ENCODE measurements at places on chromosomes 3 and 15.

DNA sequence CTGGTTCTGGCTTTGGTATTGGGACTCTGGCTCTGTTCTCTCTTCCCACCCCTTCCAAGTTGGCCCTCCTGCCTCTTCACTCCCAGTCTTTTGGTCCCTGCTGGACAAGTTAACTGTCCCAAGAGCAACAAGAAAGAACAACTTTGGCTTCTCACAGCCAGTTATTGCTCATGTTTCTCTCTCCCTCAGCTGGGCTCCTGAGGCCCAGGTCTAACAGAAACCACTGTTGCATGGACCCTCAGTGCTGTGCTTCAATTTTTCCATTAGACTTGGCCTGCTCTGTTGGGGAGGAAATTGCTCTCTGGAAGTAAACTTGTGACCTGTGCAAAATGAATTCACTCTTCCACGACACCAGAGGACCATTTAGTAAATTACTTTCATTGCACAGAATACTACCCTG lies 64.5 kb downstream of the CHST2 start:
- no peak for DNase-seq

DNA sequence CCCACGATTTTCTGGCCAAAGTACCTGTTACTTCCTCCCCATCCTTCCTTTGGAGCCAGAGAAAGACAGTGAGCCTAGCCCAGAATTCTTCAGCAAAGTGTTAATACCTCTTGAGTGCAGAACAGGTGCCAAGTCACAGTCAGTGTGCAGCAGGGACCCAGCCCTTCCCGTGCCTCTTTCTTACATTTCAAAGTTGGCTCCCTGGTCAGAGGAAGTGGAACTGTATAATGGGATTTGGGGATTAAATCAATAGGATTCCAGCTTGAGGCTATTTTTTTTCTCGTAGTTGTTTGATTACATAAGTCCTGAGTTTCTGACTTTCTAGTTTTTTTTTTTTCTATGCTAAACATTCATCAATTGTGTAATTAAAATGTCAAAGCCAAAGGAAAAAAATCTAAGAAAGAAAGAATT lies 52.6 kb upstream of the ABHD10 start:
- no peak for DNase-seq

- DNase-seq = no peak
Measured at GRCh38 chr15:25792128-25792527, 71.0 kb downstream of the ATP10A start.

DNA sequence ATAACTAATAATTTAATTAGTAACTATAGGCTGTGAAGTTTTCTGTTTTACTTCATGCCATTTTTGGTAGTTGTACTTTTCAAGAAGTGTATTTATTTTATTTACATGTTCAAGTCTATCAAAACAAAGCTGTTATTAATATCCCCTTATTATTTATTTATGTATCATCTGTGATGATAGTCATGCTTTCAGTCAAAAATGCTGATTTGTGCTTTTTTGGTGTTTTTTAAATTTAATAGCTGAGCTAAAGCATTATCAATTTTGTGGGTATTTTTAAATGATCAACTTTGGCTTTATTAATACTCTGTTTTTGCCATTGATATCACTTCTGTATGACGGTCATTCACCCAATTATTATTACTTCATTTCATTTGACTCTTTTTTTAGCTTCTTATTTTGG lies 1229.2 kb upstream of the CADM2 start:
- no peak for DNase-seq

- DNase-seq = no peak
Measured at GRCh38 chr3:116841003-116841735, 131.6 kb downstream of the TUSC7 start.

- DNase-seq = no peak
Measured at GRCh38 chr3:72003936-72004335, 219.0 kb upstream of the PROK2 start.

GRCh38 chr3:192834428-192834827 lies 83.2 kb downstream of the MB21D2 start:
- no peak for DNase-seq

DNA sequence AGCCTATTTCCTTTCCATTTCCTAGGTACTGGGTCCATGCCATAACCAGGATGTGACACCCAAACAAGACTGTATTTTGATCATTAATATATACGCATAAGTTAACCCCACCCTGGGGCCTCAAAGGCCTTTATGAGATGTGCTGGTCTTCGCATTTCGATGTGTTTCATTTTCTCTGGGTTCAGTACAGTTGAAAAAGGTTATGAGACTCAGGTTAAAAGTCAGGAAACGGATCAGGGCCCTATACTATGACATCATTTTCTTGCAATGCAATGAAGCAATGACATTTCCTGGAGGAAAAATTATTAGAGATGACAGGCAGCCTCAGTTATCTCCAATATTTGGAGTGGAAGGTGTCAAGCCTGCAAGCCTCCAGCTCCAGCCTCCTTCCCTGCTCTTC lies 31.7 kb downstream of the TMEM212 start:
- no peak for DNase-seq

- no peak for DNase-seq
Measured at GRCh38 chr3:16147220-16147994, 27.1 kb upstream of the GALNT15 start.

- no peak for DNase-seq
Measured at GRCh38 chr15:90201944-90202375, 830 bp downstream of the SEMA4B start.

DNA sequence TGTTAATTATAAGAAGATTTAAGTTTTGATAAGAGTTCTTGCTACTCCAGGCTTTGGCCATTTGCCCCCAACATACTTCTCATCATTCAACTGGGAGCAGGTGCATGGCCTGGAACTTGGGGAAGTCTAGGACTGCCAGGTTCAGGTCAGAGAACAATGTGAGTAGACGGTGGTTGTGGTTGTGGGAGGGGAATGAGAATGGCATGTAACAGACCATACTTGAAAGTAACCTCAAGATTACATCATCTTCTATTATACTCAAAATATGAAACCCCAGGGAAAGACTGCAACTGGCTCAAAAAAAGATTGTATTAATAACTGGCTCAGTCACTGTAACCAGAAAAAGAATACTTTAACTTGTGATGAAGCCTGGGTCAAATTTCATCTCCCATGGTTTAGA lies 364.9 kb upstream of the DPPA4 start:
- no peak for DNase-seq

DNA sequence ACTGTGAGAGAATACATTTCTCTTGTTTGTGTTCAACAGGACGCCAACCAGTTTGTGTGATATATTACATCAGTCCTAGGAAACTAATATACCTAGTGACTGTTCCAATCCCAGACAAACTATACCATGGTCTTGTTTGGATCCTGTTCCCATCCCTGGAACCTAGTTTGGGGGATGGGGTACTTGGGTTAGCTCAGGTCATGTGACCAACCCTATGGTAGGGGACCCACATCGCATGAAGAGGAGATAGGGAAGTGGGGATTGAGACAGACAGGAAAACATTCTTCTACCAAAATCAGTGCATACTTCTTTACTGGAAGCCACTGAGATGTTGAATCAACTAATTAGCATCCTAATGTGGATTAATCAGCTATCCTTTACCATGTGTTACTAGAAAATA lies 146.1 kb downstream of the THSD4 start:
- DNase-seq = no peak

DNA sequence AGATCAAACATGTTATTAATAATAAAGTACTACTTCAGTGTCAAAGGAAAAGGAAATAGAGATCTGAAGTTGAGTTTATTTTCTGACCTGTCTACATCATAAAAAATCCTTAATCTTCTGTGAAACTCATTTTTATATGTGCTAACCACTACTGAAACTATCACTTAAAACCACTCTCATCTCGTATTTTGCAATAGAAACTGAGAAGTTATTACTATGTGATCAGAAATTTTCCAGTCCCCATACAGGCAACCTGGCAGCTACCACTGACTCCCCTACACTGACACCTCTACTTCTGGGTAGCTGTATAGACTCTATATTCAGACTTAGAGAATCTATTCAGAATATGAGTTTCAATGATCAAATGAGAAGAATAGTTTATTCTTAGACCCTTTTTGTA lies 8.3 kb downstream of the HDGFL3 start:
- no peak for DNase-seq
